ENCODE measurements at places on chromosomes 6 and 20.

- DNase-seq: no peak
These were observed 107.5 kb downstream of the THEMIS start for GRCh38 chr6:127793396-127793795.

GRCh38 chr6:157599191-157599590, 218.2 kb downstream of the ZDHHC14 start:
- DNase-seq: no peak

GRCh38 chr20:32749914-32750637, 6.8 kb upstream of the COMMD7 start:
- DNase-seq: no peak

DNA sequence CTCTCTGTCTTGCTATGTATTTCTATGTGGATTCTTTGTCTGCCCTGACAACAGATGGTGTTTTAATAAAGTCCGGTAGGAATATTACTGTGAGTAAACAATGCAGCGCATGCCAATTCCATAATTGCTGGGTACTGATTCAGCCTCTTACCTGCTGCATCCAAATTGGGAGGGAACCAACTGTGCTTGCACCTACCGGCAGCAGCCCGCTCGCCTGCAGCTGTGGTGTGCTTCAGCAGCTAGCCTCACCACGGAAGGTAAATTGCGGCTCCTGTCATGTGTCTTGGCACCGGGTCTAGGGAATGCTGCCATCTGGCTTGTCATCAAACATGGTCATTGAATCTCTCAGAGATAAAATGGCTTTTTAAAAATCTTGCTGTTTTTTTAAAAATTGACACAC, 704.8 kb upstream of the SLC35B3 start:
- DNase-seq: no peak

DNA sequence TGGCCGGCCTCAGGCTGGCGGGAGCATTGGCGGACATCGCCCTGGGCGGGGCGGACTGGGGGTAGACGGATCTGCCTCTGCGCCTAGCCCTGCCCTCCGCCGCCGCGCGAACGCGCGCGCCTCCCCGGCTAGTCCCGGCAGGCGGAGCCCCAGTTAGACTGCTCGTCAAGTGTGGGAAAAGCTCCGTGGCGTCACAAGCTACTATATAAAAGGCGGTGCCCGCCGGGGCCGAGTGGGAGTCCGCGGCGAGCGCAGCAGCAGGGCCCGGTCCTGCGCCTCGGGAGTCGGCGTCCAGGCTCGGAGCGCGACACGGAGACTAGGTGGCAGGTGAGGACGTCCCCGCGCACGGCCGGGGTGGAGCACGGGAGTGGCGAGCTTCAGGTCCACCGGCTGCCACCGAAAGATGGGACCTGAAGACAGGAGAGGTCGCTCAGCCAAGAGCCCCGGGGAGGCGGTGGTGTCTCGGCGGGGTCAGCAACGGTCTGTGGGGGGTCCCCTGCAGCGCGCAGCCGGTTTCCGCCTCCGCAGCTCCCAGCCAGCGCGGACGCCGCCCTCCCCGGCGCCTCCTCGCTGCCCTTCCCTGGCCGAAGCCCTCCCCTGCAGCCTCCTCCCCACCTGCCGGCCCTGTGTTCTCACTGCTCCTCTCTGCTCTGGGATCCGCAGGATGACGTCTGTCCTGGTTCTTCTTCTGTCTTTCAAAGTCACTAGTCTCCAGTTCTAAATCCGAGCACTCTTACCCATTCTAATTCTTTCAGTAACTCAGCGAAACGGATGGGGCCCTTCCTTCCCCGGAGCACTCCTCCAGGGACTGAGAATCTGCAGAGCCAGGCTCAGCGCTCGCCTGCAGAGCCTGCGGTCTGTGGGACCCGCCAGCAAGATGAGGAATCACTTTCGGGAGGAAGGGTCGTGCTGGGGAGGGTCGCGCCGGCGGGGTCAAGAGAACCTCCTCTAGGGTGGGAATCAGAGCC, 4.3 kb upstream of the RIPK1 start:
- peak; percentile 89 for DNase-seq

DNA sequence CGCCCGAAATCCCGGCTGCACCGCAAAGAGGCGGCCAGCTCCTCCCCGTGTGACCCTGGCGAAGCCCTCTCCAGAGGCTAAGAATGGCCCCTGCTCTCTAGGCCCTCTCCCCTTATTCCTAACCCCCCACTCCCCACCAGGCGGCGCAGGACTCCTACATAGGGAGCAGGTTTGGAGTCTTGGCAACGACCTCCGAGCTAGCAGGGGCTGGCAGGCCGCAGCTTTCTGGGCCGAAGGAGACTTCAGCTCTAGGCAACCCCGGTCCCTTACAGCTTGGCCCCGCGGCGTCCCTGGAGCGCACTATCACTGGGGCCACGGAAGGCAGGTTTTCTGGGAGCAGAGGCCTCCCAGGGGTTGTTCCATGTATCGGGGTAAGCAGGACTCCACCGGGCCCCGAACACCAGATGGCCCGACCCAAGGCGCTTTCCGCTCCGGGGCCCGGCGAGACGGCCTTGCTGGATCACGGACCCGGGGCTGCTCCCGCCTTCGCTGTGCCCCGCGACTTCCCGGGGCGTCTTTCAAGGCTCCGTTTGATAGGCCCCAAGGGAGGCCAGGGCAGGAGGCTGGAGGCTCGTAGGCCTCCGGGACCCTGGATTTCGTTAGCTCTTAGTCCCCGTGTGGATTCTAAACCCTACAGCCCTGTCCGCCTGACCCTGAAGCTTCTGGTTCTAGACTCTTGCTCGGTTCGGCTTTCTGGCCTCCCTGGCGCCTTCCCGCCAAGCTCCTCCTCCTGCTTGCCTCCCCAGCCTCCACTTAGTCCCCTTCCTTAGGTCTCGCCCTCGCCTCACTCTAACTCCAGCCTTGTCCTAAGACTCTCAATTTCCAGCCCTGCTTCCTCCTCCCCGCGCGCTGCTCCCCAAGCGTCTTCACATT, 1.9 kb downstream of the SLC32A1 start:
- DNase-seq: no peak

- DNase-seq: no peak
These were observed 1.2 kb downstream of the OGFRL1 start for GRCh38 chr6:71289802-71290175.

DNA sequence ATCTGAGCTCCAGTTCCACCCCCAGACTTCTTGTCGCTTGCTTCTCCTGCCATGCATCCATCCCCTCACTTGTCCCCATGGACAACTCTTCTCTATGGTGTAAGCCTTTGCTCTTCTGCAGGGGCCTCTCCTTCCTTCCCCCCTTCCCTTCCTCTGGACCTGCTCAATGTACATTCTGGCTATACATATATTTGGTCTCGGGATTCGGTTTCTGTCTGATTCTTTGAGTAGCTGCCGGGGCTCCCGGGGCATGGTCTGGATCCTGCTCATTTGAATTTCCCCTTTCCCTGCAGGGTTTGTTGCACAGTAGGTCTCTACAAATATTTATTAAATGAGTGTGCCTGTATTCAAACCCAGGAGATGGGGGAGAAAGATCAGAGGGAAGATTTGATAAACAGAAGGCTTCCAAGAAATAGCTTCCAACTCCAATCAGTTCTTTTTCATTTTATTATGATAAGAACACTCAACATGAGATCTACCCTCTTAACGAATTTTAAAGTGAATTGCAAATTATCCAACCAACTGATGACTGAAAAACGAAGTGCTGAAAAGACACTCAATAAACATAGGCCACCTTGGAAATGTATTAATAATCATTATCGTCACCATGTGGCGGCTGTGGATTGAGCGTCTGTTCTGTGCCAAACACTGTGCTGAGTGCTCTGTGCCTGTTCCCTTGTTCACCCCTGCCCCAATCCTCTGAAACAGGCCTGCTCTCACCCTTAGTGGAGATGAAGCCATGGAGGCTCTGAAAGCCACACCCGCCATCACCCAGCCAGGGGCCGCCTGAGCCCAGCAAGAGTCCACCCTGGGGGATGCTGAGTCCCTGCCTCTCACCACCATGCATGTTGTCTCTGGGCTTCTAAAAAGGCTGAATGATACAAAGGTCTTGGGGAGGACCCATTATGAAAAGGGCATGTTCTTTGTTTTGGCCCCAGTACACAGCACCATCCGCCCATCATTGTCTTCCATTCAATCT, 34.3 kb upstream of the APCDD1L start:
- DNase-seq: peak; percentile 10

GRCh38 chr20:35145141-35145564, 2.0 kb downstream of the EDEM2 start:
- no peak for DNase-seq

- DNase-seq: no peak
These were observed 31.2 kb downstream of the TNFRSF21 start for GRCh38 chr6:47278545-47278944.

DNA sequence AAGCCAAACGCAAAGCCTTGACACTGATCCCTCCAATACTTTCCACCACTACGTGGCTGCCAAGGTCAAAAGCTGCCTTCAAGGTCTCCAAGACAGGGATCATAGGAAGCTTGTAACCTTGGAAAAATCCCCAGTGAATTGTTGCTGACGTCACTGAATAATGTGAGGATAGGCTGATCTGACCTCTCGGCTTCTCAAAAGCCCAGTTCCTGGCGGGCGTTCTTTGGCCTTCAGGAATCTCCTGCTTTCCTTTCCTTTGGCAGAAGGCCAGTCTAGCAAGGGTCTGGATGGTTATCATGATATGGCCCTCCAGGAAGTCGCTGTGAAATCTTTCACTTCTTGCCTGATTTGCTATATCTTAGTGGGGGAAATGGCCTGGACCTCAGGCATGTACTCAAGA, 61.4 kb upstream of the TNFAIP3 start:
- DNase-seq: no peak

- DNase-seq: no peak
These were observed 106.7 kb upstream of the INSM1 start for GRCh38 chr20:20261159-20261558.

DNA sequence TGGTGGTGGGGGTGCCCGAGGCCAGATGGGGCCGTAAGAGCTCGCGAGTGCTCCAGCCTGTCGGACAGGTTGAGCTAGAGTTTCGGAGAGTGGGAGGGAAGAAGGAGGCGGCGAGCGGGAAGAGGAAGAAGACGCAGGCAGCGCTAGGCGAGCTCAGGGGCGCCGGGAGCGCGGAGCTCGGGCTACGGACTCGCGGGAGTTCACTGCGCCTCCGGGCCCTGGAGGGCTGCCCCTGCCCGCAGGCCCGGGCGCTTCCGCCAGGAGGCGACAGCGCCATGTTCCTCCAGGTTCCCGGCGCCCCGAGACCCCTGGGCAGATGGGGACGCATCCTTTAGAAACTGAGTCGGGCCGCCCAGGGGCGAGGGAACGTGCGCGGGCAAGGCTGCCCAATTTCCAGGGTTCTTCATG, 984 bp downstream of the TFAP2C start:
- peak; percentile 83 for DNase-seq

DNA sequence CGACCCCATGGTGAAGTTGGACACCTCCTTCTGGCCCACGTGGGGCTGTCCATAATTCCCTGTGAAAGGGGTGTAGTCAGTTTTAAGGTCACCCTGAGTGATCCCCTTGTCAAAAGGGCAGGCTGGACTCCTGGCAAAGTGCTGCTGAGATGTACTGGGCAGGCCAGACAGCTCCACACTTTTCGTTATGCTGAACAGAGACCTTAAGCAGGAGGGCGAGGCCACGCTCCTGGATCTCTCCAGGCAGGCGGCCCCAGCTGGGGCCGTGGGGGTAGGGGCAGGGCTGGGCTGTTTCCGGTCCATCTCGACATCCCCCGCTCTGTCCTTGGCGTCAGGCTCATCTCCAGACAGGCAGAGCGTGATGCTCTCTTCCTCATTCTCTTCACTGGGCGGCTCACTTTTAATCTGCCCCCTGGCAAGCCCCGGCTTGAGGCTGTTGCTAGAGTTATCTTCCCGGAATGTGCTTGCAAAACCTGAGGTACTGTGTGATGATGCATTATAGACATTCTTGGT, 56.7 kb downstream of the GJA10 start:
- DNase-seq: no peak

DNA sequence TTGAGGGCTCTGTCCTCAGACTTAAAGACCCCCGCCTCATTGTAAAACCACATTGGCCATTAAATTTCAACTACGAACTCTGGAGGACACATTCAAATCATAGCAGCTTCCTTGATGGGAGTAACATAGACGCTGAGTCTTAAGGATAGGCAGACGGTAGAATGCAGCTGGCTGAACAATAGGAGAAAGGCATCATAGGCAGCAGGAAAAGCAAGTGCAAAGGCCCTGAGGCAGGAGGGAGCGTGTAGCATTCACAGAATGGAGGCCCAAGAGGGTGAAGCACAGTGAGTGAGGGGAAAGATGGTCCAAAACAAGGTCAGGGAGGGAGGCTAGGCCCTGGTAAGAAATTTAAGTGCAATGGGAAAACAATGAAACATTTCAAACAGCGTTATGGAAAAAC, 8.6 kb upstream of the PFDN4 start:
- DNase-seq: no peak

GRCh38 chr20:59137532-59137931, 26.1 kb upstream of the ZNF831 start:
- DNase-seq: no peak

DNA sequence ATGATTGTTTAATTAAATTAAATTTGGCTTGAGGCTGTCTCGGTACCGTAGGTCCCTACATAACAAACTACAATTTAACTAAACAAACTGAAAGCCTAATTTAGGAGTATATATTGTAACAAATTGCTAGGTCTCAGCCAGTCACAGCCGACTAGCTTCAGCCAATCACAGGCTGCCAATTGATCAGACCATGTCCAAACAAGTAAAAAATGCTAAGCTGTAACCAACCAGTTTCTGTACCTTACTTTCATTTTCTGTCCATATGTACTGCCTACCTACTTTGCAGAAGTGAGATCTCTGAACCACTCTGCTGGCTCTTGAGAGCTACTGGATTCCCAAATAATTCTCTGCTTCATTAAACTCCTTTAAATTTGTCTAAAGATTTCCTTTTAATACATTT, 648.0 kb upstream of the GJE1 start:
- DNase-seq: no peak

DNA sequence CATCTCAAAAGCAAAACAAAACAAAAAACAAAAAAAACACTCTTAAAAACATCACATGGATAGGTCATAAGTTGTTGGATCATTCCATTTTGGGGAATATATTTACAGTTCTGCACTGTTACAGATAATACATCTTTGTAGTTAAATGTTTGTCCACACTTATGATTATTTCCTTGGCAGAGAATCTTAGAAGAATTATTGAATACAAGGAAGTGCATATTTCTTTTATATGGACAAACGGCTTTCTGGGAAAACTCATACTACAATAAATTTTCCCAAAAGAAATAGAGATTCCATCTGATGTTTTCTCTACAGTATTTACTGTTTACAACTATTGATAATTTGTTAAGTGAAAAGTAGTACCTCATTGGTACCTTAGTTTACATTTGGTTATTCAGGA, 33.8 kb downstream of the GMPR start:
- no peak for DNase-seq
